ENCODE measurements at places on chromosomes 2 and 18.

DNA sequence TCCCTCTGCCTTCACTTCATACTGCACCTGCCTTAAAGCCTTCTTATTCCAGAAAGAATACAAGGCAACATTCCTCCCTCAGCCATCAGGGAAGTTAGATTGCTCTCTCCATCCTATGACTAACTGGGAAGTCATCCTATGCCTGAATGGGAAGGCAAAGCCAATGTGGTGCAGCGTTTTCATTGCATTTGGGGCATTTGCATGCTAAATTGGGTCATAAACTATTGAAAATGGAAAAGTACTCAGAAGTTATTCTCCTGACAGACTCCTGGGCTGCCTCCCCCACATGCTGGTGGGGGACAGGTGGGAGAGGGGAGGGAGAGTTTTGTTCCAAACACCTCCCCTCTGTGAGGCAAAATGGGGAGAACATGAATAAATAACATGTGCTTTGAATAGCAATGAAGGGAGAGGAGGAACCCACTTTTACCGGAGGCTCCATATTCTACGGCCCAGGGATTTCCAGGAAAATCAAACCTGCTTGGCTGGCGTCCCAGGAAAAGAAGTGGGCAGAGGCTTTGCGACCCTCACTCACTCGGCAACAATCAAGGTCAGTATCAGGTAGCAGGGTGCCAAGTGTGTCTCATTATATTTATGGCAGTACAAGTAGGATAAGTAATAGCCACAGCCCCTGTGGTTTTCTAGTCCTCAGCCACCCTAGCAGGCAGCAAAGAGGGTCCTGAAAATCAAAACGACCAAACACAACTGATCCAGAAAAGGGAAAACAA lies 84.1 kb downstream of the BOD1L2 start:
- DNase-seq: no peak

- DNase-seq: peak; percentile 15
Measured at GRCh38 chr2:10844097-10844496, 31.5 kb upstream of the PDIA6 start.

- DNase-seq: no peak
Measured at GRCh38 chr2:154226931-154227330, 355.2 kb downstream of the GALNT13 start.

- DNase-seq: no peak
Measured at GRCh38 chr2:128498086-128498485, 179.4 kb upstream of the HS6ST1 start.

GRCh38 chr2:112784199-112785189 lies at the start of gene IL1A:
TSS of gene IL1A (minus strand) at chr2:112784493. CDS start at chr2:112783770, 723 bp downstream.
- DNase-seq: peak; percentile 94

DNA sequence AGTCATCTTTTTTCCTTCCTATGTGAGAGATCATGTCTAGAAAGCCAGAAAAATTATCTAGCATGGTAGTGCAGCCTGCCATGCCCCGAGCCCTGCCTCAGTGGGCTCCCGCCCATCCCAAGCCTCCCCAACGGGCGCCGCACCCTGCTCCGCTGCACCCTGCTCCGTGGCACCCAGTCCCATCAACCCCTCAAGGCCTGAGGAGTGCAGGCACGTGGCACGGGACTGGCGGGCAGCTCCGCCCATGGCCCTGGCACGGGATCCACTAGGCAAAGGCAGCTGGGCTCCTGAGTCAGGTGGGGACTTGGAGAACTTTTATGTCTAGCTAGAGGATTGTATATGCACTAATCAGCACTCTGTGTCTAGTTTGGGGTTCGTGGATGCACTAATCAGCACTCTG lies 83.4 kb upstream of the COL3A1 start:
- no peak for DNase-seq

GRCh38 chr2:14903709-14904374 lies 271.3 kb downstream of the LRATD1 start:
- peak; percentile 17 for DNase-seq

DNA sequence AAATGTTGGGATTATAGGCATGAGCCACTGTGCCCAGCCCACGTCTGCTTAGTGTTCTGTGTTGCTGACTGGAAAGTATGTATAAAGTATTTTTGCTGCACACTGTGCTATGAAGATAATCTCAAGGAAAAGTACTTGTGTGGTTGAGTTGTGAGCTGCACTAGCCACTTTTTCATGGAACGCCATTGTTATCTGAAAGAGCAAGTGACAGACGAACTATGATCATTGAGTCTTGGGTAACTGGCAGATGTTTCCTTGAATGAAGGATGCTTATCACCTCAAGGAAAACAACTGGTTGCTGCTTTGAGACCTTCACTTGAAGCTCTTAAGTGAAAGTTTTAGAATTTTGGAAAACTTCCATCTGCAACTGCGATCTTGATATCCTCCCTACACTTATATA lies 82.2 kb upstream of the KCTD1 start:
- no peak for DNase-seq

DNA sequence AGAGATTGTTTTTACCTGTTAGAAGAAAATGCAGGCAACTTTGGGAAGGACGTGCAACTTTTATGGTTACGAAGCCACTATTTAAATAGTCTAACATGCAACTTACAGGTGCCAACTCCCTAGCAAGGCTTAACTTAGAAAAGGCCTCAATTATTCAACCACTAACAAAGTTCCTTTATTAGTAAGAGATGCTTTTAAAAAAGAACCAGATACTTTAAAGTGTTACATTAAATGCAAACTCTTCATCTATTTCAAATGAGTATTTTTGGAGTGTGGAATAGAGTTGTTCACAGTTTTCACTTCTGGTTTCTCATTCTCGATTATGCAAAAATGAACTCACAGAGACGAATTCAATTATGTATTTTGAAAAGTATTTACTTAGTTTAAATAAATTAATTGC lies 51.7 kb downstream of the PELI1 start:
- DNase-seq: no peak

- DNase-seq: peak; percentile 10
Measured at GRCh38 chr2:58081000-58081399, 34.4 kb downstream of the VRK2 start.

DNA sequence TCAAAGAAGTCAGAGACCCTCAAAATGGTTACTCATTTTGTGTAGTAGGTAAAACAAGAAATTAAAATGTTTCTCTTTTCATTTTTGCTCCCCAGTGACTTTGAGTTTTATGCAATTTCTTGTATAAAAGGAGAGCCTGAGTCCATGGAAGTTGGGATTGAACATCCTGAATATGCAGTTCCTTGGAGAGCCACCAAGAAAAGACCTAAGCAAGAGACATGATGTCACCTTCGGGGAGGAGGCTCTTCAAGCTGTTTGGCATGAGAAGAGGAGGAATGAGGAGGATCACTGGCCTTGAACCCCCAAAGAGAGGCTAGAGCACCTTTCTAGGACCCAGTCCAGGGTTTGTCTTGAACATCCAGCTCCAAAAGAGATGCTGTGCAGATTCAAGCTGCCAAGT lies 83.5 kb upstream of the STPG4 start:
- no peak for DNase-seq
